Activated B cell treated with CpG ODN at 0.5 μM for 24 hours (primary cell): ENCODE measurements at places on chromosomes 4 and X.

DNA sequence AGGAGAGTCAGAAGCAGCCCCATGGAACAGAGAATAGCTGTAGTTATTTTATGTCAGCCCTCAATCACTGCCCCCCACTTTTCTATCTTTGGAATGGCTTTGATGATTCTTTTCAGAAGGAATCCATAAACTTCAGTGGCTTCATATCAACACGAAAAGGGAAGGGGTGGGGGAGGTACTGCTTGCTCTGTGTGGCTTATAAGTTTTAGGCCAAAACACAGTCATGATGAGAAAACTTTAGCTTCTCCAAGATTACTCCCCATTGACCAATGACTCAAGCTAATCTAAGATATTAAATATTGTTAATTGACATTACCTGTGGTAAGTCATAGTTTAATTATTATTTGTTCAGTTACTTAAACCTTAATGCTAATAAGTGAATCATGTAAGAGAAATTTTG lies 669.6 kb upstream of the FAM241A start:
- no peak for DNase-seq

- DNase-seq = no peak
Observed at GRCh38 chr4:188439641-188440311, 300.5 kb downstream of the TRIML1 start.

- DNase-seq = no peak
Observed at GRCh38 chr4:153008578-153009199, 72.6 kb downstream of the FHDC1 start.

DNA sequence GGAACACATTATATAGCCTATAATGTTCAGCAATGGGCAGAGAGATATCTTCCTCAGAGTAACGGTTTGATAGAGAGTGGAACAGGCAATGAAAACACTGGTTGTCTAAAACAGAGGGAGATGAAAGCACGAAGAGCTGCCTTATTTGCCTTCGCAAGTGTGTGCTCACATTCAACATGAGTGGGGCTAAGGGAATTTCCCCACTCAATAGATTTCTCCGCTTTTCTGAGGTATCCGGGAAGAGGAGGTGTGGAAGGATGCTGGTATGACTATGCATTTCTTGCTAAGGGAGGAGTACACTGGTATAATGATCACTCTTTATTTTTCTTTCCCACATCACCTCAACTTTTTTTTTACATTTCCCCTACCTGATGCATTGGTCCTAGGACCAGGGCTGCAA lies 7.8 kb upstream of the GPR82 start:
- no peak for DNase-seq

GRCh38 chr4:68228568-68228967 lies 16.9 kb downstream of the TMPRSS11B start:
- no peak for DNase-seq

DNA sequence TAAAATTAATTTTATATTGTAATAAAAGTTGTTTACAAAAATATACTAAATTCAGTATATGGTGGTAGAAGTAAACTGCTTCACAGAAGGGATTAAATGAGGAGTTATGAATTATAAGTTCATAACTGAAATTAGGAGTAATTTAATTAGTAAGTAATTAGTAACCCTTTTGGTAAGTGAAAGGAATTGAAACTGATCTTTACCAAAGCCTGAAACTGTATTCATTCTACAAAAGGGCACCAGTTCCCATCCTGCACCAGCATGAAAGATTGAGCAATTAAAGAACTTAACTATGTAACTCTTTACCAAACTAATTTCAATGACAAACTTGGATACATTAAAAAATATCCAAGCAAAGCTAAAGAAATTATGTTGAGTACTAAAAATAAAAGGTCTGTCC lies 8.2 kb downstream of the MED14 start:
- no peak for DNase-seq

GRCh38 chrX:809081-809480 lies 178.5 kb downstream of the SHOX start:
- no peak for DNase-seq

DNA sequence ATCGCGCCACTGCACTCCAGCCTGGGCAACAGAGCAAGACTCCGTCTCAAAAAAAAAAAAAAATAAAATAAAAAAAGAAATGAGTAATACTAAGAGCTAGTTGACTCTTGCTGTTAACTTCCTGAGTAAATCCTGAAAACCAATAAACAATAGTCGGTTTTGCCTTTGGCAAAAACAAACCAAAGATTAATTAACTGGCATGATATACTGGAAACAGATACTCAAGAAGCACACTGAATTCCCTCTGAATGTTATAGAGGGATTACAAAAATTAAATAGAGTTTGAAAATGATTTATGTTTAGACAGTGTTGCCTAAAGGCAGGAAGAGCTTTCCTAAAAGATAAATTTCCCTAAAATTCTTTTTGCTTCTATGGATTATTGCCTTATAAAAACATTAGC lies 1702.3 kb downstream of the STIM2 start:
- no peak for DNase-seq

DNA sequence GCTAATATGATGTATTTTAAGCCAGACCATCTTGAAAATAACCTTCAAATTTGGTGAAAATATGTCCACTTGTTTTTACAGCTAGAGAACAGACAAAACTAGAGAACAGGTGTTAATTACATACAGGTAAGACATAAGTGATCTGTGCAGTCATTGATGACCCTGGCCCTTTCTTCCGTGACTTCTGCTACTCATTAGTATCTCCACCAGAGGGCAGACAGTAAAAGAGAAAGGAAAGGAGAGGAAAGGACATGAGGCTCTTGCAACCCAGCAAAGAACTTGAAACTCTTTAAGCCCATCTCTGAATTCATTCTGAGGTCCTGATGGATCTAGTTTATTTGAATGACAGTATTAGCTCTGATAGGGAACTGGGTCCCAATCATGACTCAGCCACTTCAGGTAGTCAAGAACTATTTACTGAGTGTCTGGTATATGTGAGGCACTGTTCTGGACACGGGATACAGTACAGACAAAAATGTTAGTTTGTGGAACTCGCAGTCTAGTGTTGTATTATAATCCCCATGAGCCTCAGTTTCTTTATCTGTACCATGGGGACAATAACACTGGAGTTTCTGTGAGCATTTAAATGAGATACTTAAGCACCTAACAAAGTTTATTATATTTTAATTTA lies 121.0 kb upstream of the TEX13D start:
- no peak for DNase-seq

DNA sequence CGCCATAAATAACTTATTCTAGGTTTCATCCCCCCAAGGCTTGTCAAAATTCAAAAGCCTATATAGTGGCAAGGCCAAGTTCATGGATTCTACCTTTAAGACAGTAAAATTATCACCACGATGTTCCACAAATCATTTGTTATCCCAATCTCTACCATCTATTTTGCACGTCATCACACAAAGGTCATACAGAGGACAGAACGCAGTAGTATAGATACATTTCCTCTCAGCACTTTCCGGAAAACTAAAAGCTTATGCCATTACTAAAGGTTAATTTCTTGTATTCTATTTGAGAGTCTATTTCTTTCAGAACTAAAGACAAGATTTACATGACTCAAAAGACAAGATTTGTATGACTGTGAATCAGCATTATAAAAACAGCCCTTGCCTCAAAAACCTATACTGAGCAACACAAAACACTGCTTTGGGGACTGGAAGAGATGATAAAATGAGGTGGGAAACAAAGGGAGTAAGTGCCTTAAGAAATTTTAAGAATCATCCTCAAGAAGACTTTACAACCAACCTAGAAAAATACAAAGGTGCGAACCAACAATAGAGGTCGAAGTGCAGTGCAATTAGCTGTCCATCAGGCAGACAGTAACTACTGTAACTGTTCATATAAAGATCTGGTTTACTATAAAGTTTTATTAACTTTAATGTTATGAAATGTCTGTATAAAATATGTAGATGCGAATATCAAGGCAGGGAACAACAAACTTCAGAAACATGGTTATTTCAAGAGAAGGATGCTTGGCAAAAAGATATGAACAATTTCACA lies 7.6 kb downstream of the UBE2D3 start:
- no peak for DNase-seq

DNA sequence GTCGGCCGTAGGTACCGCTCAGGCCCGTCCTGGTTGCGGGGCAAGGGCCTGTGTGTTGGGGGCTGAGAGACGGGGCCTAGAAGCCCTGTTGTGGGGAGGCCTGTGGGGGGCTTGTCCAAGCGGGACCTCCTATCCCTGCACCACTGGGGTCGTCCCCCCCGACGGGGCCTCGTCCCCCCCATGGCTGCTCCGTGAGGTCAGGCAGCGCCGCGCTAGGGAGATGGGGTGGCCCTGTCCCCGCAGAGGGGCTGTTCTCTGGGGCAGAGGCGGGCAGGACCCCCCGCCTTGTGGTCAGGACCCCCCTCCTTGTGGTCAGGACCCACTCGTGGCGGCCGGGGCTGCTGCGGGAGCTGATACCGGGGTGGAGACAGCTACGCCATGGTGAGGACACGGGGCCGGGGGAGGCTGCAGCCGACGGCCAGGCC lies 12.1 kb upstream of the GTPBP6 start:
- DNase-seq = no peak

GRCh38 chrX:136039485-136039884 lies 54.2 kb downstream of the SLC9A6 start:
- DNase-seq = no peak

DNA sequence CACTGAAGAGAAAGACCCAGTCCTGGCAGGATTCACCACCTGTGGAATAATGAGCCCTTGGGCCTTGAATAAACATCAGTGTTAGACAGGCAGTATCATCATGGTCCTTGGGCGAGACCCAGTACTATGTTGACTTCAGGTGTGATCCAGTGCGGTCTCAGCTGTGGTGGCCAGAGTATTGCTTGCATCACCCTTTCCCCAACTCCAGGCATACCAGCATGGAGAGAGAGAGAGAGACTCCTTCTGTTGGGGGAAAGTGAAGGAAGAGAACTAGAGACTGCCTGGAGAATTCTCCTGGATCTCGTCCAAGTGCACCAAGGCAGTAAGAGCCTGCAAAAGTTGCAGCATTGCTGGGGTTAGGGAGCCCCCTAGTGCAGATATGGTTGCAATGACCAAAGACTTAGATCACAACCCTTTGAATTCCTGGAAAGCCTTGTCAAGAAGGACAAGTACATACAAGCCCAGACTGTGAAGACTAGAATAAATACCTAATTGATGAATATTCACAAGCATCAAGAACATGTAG lies 61.1 kb upstream of the VAMP7 start:
- DNase-seq = no peak

DNA sequence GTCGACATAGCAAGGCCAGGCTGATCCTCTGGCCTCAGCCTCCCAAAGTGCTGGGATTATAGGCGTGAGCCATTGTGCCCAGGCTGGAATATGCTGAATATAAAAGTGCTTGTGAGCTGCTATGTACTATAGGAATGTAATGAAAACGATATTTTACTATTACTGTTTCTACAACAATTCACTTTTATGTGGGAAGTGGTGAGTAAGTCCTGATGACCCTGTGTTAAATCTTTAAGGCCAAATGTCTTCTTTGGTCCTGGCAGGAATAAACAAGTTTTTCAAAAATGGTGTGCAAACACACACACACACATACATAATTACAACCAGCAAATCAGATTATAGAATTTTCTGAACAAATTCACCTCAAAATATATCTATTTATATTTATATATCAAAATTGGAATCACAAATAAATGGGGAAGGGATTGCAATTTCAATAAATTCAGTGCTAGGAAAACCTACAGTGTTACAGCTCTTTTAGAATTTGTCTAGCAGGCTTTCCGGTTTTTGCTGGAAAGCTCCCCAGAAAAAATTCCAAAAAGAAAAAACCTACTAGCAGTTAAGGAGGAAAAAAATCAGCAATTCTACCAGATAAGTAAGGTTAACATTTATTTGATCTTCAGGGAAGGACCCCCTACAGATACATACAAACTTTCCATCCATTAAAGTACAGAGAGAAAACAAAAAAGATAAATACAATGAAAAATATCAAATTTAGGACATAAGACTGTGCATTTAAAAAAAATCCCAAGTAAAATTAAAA lies 17.9 kb downstream of the SMIM14 start:
- no peak for DNase-seq

DNA sequence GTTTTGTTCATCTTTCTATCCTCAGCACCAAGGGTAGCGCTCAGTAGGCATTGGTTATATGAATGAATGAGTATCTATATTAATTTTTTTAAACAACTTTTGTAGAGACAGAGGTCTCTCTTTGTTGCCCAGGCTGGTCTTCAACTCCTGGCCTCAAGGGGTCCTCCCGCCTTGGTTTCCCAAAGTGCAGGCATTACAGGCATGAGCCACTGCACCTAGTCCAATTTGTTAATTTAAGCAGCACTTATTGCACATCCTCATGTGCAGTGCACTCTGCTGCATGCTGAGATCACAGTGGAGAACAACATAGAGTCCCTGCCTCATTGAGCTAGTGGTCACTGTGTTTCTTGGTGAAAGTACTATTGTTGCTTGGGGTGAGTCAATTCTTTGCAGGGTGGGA lies 94.4 kb downstream of the NHSL2 start:
- DNase-seq = no peak

DNA sequence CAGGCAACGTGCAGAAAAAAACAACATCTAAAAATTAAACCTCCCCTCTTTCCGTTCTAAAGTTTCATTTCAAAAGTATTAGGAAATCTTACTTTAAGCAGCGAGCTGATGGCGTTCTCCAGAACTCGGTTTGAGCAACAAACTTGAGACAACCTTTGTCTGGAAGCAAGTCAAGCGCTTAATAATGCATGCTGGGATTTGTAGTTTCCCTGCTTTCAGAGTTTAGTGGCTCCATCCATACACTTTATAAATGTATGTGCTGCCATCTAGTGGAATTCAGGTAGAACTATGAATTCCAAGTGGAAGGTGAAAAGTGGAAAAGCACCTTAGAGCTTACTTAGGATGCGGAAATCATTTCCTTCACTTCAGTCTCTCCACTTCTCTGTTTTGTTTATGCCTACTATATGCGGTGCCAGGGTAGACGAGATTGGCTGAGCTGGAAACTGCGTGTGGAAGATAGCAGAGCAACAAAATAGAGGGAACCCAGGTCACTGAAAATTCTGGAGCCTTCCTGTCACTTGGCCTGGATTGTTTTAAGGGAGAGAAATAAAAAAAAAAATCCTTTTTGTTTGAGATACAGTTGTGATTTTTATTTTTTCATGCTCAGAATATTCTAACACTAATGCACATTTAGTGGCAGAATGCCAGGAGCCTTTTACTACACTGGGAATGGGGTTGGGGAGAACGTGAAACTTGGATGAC lies at the start of gene BDH2:
BDH2 (minus strand) TSS at position 144 of the 702 bp plus-strand sequence. CDS start 3,580 bp downstream, outside the sequence.
- DNase-seq = no peak
